ENCODE measurements at places on chromosomes 1 and 21.

GRCh38 chr1:228860911-228861831 lies 125.9 kb downstream of the RHOU start:
- DNase-seq = no peak

- no peak for DNase-seq
These were observed 91.9 kb downstream of the RYR2 start for GRCh38 chr1:237133921-237134320.

DNA sequence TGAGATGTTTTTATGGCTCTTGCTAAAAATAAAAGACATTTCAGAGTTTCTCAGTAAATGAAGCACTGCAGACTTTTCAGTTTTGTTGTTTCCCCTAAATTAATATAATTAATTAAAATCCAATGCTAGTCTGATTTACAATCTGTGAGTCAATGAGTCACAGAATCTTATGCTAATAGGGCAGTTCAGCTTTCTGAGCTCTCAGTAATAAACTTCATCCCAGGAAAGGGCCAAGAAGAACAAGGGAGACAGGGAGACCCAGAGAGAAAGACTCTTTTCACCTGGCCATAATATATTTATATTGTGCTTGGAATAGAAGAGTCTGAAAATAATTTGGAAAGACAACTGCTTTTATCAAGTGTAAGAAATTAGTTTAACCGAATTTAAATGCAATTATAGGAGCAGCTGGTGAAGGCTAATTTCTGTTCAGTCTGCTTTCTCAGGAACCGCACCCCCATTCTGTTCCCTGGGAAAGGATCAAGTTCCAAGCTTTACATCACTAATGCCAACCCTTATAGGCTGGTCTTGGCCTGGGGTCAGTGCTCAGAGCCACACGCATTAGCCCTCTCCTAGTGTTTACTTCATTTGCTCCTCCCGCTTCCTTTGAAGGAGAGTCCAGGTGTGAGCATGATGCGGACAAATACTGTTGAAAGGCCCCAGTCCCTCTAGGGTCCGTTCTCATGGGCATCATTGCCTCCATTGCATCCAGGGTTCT lies 145.6 kb downstream of the ZBTB18 start:
- DNase-seq = no peak

GRCh38 chr1:29120947-29121485 lies 2.7 kb downstream of the TMEM200B start:
- DNase-seq = peak; percentile 19

- no peak for DNase-seq
These were observed 37.2 kb upstream of the AIM2 start for GRCh38 chr1:159113596-159114433.

- DNase-seq = no peak
These were observed 100.3 kb downstream of the PHTF1 start for GRCh38 chr1:113659035-113659434.
